Suppressor macrophage treated with lipopolysaccharide for 1 hour (primary cell): ENCODE measurements at places on chromosomes 13 and 19.

- DNase-seq, result no peak
Measured at GRCh38 chr19:7494416-7495098, 5.7 kb upstream of the PEX11G start.

DNA sequence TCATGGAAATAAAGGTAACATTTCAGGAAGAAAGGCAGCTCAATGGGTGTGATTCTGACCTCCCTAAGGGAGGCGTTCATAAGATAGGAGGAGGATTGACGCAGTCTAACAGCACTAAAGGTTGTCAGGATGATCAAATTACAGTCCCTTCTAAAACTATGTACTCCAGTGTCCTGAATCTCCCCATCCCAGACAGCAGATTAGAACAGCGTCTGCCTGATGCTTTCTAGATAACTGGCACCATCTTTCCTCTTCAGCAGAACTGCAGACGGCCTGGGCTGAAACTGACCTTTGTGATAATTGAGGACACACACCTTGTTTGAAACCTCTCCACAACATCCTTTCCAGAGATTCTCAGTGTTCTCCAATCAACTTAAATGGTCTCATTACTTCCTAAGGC is 25.5 kb upstream of the SACS start:
- no peak for DNase-seq

- DNase-seq, result no peak
Measured at GRCh38 chr13:25394402-25395060, 22.8 kb downstream of the ATP8A2 start.

- peak; percentile 9 for DNase-seq
Measured at GRCh38 chr19:37506387-37507166, at the start of gene ZNF793. ZNF793 (plus strand) TSS chr19:37506939; CDS start chr19:37523440, 16,501 bp downstream.

DNA sequence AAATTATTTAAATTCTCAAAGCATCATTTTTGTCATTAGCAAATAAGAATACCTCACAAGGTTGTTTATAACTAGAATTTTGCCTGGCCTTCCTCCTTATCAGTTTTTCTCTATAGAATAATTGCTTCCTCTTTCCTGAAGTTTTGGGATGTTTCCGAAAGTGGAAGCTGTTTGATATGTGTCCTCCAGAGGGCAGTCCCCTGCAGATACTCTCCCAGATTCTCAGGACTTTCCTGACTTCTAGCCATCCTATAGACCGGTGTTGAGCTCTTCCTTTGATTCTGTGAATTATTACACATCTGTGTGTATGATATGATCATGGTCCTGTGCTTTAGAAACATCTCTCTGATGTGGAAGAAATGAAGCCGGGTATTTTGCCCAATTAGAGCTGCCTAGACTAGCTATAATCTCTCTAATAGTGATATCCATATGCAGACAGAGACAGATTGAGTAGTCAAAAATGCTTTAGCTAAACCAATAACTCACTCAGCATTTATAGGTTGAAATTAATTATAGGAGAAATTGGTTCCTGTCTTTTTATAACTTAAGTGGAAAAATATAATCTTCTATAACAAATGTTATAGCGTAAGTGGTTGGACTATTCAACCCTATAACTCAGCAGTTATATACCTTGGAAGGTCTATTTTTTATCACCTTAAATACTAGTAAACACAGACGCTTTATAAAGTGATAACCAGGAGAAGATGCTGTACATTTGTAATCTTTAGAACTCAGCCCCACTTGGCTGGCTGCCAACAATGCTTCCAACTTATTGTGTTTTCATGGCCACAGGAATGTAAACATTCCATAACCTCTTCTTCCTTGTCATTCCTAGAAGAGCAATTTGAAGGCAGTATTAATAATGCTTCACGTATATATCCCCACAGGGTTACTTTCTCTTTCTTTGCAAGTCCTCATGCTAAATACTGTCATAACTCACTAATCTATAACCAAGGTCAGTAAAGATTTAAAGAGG is 201.0 kb upstream of the RXFP2 start:
- DNase-seq, result peak; percentile 69

- DNase-seq, result no peak
Measured at GRCh38 chr19:2201473-2202148, 34.5 kb downstream of the PLEKHJ1 start.

DNA sequence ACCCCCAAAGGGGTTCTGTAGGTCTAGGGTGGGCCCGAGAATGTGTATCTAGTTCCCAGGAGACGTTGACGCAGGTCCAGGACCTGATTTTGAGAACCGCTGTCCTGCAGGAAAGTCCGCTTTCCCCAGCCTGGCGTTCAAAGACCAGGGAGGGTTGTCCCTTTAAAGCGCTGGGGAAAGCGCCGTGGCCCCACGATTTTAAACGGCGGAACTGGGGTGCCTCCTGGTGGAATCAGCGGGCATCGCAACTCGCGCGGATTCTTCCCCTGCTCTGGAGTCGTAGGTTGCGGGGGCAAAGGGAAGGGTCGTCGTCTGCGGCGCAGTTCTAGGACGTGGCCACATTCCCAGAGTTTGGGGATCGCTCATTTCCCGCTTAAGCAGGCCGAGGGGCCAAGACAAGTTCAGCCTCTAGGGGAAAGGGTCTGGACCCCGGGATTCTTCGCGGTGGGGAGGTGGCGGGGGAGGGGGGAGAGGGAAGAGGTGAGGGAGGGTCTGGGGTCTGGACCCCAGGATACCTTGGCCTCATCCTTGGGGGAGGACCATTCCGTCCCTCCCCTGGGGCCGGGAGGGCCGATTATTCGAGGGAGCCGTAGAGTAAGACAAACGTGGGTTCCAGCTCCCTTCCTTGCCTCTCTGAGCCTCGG is 7.7 kb downstream of the PNMA8B start:
- peak; percentile 78 for DNase-seq

- no peak for DNase-seq
Measured at GRCh38 chr19:38351865-38352395, 16.3 kb downstream of the CATSPERG start.

GRCh38 chr13:44904967-44905366 is 84.3 kb downstream of the NUFIP1 start:
- DNase-seq, result no peak

DNA sequence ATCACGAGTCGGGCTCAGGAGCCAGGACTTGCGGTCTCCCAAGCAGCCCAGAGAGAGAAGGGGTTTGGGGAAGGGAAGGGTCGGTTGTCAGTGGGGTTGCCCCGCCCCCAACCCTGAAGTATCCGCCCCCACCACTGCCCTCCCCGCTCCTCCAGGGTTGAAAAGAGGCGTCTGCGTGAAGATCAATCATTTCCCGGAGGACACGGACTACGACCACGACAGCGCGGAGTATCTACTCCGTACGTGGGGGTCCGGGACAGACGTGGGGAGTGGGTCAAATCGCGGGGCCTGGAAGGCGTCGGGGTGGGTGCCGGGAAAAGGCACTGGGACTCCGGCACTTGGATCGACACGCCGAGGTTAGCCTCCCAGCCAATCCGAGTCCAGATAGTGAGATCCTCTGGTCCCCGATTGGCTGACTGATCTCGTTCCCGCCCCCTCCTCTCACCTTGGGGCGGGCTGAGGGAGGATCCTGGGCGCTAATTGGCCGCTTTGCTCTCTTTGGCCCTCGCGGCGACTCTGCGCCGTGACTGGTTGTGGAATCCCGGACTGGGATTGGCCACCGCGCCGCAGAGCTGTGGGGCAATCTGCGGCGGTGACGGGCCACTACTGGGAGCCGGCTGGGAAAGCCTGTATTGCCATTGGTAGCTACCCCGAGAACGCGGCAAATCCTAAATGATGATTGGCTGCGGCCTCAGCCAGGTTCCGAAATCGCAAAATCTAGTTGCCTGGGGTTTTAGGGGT is 13.3 kb upstream of the CACNG6 start:
- DNase-seq, result peak; percentile 82

DNA sequence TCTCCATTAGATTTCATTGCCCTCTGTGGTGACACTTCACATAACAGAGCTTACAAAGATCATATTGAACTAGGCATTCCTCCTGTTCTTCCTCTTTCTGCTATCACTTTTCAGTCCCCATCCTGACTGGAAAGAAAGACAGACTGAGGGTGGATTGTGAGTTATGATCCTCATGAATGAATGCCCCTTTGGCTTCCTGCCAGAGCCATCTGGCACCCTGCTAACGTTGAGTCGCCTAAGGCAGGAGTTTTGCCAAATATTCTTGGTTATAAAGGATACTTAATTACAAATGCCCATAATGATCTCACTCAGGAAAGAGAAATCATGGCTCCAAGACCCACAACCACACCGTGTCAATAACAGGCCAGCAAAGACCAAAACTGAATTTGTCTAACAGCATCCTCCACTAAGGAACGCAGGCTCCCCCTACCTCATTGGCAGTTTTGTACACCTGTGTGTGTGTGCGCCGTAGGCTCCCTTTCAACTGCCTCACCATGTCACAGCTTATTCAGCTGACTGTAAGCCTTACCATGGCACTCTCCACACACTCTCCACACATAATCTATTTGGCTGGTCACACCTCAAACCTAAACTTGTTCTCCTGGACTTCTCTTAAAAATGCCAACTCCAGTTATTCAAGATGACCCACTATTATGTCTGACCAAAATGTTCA is 15.5 kb downstream of the ZNF211 start:
- DNase-seq, result no peak

- DNase-seq, result no peak
Measured at GRCh38 chr19:49570997-49571676, 9.2 kb downstream of the NOSIP start.

- peak; percentile 92 for DNase-seq
Measured at GRCh38 chr13:40116008-40116407, 460.5 kb downstream of the COG6 start.

- no peak for DNase-seq
Measured at GRCh38 chr13:73162912-73163911, 104.4 kb downstream of the KLF5 start.

- no peak for DNase-seq
Measured at GRCh38 chr13:65926750-65927171, 1303.4 kb downstream of the PCDH9 start.
